ENCODE measurements at places on chromosomes 2 and 18.
A peak's percentile ranks its signal among the peaks of the same experiment; 100 is the strongest.

GRCh38 chr2:30871980-30872789 lies 64.9 kb upstream of the CAPN13 start:
- no peak for DNase-seq

GRCh38 chr2:15980605-15981098 lies 40.3 kb downstream of the MYCN start:
- DNase-seq: no peak

DNA sequence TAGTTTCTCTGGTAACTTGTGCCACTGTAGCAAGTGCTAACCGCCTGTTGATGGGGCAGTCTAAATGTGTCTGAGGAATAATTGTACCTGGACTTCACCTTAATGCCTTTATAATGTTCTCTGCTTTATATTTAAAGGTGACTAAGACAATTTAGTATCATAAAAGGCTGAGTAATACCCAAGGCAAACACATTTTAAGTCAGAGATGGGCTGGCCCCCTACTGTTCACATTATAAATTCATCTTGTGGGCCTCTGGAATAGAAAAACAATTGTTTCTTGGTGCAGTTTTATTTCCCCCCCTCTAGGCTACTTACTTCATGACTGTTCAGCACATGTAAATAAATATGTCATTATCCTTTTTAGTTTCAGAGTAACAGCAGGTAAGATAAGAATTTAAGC lies 559.3 kb upstream of the PIK3C3 start:
- DNase-seq: no peak

DNA sequence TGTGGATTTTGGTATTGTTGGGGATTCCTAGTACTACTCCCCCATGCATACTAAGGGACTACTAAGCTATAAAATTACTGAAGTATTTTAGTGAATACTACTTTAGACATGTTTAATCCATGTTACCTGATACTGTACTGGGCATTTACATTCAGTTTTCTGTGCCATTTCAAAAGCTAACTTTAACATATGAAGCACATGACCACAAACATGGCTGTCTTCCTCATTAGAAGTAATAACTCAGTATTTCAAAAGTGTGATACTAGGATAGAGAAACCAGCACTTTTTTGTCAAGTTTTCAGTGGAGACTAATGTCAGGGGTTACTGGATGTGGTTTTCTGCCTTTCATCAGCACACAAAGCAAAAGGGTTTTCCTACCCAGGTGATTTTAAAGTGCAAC lies 27.9 kb downstream of the WDR33 start:
- DNase-seq: no peak

DNA sequence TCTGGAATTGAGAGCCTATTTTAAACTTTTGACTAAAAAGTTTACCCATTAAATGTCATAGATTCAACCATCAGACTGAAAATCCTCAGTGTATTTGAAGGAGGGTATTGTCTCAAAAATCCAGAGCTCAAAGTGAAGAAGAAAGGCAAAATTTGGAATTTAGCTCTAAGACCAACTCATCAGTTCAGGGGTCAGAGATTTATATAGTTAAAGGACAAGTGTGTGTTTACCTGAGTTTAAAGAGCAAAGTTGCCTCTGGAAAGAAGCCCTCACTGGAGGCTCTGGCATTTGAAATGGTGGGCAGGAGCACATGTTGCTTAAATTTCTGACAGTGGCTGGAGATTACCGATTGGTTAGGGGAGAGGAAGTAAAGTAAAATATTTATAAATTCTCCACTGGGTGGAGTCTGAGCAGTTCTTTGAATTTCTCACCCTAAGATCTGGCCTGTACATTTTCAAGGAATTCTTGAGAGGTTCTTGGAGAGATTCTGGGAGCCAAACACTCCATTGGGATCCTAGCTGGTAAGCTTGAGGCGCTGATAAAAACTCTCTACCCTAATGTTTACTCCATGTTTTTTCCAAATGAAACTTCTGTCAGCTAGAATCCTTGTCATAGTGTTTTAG lies at the start of gene KYNU:
TSS of gene KYNU (plus strand) at position 449 of the 623 bp plus-strand sequence. CDS start 7,704 bp downstream, outside the sequence.
- DNase-seq: no peak

GRCh38 chr2:189756311-189756952 lies 6.2 kb downstream of the OSGEPL1 start:
- DNase-seq: no peak

- no peak for DNase-seq
Measured at GRCh38 chr18:79203017-79203605, 133.9 kb downstream of the ATP9B start.

GRCh38 chr2:218020966-218021535 lies 18.3 kb upstream of the TNS1 start:
- DNase-seq: no peak

DNA sequence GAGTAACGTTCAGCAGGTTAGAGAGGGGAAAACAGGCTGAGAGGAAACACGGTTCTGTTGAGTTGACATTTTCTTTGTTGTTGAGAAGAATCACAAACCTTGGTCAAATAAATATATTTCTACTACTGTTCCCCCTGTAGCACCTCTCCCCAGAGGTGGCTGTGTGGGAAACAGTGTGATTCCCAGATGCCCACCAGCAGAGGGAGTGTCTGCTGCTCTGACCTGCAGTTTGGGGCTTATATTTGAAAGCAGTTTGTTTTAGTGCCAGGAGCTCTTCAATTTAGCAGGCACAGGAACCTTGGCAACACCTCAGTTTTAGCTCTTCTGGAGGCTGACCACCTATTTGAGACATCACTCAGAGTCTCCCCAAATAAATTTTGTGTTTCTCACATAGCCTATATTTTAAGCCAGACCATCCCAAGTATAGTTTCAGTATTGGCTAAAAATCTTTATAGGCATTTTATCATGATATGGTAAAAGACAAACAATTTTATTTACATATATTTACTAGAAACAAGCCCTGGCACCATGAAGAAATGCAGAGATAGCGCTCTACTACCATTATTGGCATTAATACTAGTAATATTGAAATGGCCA lies 75.7 kb downstream of the PIK3C3 start:
- DNase-seq: peak; percentile 22

- DNase-seq: no peak
Measured at GRCh38 chr2:62440281-62440946, 65.6 kb downstream of the TMEM17 start.

DNA sequence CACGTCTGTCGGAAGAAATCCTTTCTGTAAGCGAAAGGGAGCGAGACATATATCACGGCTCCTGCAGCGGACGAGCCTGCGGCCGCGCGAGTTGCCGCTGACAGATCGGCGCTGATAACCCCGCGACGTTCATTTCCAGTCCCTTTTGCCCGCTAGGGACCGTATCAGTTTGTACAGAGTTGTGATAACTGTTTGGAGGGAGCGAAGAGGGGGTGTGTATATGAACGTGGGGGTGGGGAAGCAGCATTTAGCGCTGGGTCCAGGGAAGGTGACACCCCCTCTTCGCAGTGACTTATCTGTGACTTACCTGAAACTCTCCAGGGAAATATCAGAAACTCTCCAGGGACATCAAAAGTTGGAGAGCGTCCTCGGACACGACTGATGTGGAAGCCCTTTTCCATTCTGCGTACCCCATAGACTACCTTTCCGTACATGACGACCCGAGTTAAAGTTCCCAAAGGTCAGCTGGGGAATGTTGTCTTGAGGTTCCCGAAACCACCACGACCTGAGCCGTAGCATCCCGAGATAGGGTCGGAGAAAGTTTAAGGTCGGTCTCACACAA lies 948 bp upstream of the GATA6 start:
- DNase-seq: no peak

GRCh38 chr2:134361648-134362047 lies 107.8 kb downstream of the MGAT5 start:
- DNase-seq: no peak

GRCh38 chr2:191611614-191612013 lies 66.3 kb upstream of the NABP1 start:
- DNase-seq: no peak

GRCh38 chr2:233303252-233303651 lies 4.4 kb upstream of the SAG start:
- DNase-seq: no peak

DNA sequence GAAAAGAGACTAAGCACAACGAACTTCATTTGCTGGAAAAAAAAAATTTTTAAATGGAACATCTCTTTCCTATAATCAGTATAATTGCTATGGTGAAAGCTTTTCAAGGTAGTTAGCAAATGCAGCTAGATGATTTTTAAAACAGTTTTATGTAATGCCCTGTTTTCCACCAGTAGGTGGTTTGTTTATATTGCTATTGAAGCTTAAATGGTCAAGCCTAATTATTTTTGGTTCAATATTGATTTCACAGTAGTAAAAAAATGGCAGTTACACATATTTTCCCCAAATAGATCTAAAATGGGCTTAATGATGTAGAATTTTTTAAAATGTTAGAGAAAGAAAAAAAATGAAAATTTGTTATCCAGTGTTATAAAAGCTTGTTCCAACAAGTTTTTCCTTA lies 70.2 kb downstream of the CDH19 start:
- DNase-seq: no peak

- DNase-seq: no peak
Measured at GRCh38 chr18:29449424-29449823, 1272.5 kb upstream of the CDH2 start.

DNA sequence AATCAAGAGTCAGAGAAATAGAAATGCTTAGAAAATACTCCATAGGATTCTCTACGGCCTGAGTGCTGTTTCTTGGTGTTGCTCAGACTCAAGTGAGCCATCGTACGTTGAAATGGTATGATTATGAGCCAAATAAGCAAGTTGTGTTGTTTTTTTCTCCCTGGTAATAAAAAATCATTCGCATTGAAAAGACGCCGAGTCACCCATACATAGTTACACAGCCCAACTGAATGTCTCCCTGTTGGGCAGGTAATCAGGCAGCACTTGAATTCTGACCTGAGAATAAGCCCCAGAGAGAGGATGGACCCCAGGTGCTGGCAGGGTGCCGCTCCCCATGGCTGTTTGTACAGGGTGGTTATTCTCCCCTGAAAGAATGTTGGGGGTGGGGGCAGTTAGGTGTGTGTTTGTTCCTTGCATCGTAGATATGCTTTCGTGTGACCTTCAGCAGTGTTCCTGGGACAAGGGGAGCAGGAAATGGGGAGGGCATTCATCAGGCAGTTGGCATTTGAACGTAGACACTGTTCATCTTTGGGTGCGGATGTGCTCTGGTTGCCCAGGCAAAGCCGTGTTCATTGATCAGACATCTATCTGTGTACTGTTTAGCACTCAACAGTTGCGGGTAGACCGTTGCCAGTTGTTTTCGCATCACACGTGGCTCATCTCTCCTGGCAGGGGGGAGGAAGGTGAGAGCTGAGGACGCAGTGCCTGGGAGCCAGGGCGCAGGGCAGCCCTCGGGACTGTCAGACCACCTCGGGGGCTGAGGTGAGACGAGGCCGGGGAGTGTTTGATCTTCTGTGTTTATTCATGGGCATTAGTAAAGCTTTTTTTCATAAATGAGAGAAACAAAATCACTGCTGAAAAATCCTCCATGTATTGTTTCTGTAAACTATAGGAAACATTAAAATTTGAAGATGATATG lies 27.3 kb downstream of the MTCL1 start:
- no peak for DNase-seq

DNA sequence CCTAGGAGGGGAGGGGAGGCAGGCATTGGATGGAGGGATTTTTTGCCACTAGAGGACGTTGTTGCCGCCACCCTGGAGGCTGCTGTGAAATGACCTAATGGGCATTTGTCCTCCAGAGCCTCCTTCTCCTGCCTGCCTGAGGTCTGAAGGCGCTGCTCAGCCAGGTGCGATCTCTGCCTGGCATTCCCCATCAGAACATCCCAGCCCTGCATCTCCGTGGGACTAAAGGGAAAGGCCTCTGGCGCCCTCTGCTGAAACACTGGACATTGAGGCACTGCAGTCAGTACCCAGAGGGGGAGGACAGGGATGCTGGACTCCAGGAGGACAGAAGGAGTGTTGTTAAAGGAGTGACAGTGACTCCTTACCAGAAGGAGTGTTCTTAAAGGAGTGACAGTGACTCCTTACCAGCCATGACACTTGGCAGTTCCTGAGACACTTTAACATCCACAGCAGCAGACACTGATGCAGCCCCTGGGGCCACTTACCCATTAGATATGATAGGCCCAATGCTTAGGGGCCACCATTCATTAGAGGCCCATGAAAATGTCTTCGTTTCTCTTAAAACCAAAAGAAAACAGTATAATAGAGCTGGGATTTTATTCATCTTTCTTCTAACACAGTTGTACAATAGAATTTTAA lies 17.0 kb downstream of the THNSL2 start:
- no peak for DNase-seq

DNA sequence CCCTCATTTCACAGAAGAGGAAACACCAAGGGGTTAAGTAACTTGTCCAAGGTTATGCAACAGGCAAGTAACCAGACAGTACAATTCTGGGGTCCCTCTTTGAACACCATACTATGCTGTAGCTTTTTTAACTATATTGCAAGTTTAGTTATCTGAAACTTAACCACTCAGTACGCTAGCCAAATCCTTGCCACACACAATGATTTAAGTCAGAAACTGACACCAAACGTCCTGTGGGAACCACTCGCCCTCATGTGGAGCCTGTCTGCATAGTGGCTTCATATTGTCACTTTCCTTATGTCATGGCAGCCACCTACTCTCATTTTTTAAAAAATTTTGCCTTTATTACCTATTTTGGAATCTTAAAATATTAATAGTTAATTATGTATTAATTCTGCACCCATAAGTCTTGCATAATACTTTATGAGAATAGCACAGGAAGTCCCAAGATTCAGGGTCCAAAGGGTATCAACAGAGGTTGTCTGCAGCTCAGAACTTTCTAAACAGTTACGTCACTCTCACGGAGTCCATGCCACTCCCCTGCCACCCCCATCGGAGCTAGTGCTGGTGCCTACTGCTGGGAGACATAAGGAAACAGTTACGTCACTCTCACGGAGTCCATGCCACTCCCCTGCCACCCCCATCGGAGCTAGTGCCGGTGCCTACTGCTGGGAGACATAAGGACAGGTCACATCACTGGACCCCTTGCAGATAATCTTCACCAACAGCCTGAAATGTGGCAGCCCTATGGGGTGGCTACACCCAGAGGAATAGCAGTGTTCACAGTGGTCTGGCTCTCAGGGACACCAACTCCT lies 99.0 kb downstream of the L3MBTL4 start:
- DNase-seq: no peak

GRCh38 chr2:234066587-234066986 lies 16.1 kb downstream of the SPP2 start:
- DNase-seq: no peak

DNA sequence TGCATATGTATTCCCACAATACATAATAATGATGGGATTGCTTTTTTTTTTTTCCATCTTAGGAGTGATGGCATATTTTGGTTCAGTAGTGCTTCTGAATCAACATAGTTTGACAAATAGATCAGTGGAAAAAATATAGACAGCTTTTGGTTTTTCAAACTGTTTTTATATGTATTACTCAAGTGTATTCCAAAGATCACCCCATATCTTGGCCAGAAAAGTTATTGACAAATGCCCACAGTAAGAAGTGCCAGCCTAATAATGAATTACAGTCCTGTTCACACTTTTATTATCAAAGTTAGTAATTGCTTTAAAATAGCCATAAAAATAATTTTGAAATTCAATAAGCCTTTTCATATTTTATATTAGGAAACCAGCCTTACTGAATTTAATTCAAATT lies 95.0 kb downstream of the TMEFF2 start:
- no peak for DNase-seq

DNA sequence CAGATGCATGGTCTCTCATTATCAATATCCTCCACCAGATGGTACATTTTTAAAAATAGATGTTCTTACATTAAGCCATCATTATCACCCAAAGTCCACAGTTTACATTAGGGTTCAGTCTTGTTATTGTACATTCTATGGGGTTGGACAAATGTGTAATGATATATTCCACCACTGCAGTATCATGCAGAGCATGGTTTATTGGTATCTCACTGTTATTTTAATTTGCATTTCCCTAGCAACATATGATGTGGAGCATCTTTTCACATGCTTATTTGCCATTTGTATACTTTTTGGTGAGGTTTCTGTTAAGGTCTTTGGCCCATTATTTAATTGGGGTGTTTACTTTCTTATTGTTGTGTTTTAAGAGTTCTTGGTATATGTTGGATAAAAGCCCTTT lies 95.7 kb downstream of the PTH2R start:
- DNase-seq: no peak
